NCI-H2081 (cell line): ENCODE measurements at places on chromosomes 1 and 21.

DNA sequence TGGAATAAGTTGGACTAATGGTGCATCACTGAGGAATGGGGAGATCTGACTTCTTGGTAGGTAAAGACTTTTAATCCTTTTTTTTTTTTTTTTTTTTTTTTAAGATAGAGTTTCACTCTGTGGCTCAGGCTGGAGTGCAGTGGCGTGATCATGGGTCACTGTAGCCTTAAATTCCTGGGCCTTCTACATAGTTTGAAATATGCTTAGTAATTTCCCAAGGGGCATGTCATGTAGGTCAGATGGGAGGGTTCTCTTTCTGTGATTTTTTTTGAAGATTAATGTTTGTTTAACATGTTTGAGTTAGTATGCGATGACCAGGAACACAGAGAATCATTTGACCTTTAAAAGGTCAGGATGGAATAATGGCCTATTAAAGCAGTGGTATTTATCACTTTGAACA is 129.1 kb downstream of the S1PR1 start:
- no peak for DNase-seq

GRCh38 chr21:25870084-25870483 is 135.3 kb downstream of the GABPA start:
- DNase-seq, result no peak

- DNase-seq, result no peak
Observed at GRCh38 chr1:68808351-68808750, 311.5 kb upstream of the DEPDC1 start.

DNA sequence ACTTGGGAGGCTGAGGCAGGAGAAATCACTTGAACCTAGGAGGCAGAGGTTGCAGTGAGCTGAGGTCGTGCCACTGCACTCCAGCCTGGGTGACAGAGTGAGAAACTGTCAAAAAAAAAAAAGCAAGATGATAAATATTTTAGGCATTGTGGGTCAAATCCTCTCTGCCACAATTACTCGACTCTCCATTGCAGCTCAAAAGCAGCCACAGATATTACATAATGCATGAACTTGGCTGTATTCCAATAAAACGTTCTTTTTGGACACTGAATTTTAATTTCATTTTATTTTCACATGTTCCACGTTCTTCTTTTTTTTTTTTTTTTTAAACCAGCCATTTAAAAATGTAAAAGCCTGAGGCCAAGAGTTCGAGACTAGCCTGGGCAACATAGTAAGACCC is 69.4 kb downstream of the TCP10L start:
- no peak for DNase-seq

- DNase-seq, result no peak
Observed at GRCh38 chr1:89274411-89274857, 1.8 kb upstream of the GBP5 start.

DNA sequence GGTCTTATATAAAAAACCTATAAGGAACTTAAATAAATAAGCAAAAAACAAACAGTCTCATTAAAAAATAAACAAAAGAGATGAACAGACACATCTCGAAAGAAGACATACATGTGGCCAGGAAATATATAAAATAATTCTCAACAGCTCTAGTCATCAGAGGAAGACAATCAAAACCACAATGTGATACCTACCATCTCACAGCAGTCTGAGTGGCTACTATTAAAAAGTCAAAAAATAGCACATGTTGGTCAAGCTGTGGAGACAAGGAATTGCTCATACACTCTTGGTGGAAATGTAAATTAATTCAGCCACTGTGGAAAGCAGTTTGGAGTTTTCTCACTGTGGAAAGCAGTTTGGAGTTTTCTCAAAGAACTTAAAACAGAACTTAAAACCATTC is 100.3 kb upstream of the ADAMTS5 start:
- DNase-seq, result no peak

DNA sequence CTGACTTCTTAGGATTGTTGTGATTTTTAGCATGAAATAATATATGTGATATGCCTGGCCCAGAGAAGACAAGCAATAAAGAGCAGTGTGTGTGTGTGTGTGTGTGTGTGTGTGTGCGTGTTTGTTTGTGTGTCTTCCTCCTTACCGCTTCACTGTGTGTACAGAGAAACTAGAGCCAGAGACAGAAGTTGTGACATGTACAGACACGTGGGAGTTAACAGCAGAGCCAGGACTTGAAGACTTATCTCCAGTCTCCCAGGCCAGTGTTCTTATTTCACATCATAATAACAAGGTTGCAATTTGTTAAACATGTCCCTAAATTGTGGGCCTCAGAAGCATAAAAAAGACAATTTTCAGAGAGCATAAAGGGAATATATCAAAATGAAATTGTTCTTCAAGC is 192.0 kb upstream of the JUN start:
- DNase-seq, result no peak
